NCI-H1694 treated with DMSO at 0.1 percent for 48 hours (cell line): ENCODE measurements at places on chromosomes 2 and 18.

- no peak for DNase-seq
These were observed 39.1 kb upstream of the DLX1 start for GRCh38 chr2:172046080-172046678.

DNA sequence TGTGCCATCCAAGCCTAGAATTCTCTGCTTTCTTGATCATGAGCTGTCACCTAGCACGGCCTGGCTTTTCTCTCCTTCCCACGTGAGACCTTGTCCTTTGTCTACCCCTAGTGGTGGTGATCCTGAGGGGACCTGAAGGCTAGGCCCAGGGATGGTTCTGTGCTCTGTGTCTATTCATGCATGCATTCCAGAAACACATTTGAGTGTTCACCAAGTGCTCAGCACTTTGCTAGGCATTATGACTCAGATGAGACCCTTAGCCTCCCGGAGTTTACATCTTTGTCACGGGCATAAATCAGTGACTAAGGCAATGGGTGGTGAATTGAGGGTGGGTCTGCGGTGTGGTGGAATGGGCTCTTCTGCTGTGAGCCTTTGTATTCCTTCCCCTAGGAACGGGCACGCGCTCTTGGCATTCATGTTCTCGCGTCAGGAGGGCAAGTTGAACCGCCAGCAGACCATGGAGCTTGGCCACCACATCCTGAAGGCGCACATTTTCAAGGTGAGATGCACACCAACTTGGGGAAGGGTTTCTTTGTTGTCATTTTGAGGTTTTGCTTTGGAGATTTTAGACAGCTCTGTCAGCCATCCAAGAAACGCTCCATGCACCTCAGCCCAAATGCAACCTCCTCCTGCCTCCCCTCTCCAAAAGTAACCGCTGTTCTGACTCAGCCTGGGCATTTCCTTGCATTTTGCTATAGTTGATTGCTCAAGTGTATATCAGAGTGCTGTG, 100.9 kb downstream of the WDSUB1 start:
- no peak for DNase-seq

- no peak for DNase-seq
These were observed 43.0 kb upstream of the HNMT start for GRCh38 chr2:137921105-137921880.

GRCh38 chr2:145715601-145716000, 1195.7 kb upstream of the ZEB2 start:
- DNase-seq = no peak

DNA sequence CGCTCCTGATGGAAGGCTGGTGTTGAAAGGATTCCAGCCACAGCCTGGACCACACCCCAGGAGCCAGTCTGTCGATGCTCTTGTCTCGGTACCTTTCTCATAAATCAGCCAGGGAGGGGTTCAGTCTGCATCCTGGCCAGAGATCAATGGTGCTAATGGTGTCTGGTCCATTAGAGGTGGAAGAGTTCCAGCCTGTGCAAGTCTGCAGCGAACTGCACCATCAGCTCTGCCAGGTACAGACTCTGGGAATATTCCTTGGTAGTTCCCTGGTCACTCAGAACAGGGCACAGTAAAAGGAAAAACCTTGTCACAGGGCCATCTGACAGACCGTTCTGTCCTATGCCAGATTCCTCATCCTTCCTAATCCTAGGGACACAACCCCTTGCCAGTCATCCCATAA, 164.3 kb downstream of the MTCL1 start:
- no peak for DNase-seq

DNA sequence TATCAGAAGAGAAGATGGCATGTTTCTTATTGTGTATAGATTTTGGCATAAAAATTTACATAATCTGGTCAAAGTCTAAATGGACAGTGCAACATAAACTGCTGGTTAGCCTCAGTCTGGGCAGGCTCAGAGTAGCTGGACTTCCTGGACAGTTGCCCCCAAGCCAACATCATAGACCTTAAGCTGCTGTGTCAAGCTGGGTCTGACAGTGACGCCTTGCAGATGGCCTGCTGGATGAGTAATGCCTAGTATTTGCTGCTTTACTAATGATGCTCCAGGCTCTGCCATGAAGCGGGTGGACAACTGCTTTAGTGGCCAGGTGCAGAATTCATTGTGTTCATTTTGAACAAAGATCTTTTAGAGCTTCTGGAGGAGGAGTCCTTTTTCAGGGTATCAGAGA, 603.7 kb upstream of the ZEB2 start:
- DNase-seq = no peak

GRCh38 chr2:204064119-204064518, 127.6 kb downstream of the ICOS start:
- DNase-seq = no peak

DNA sequence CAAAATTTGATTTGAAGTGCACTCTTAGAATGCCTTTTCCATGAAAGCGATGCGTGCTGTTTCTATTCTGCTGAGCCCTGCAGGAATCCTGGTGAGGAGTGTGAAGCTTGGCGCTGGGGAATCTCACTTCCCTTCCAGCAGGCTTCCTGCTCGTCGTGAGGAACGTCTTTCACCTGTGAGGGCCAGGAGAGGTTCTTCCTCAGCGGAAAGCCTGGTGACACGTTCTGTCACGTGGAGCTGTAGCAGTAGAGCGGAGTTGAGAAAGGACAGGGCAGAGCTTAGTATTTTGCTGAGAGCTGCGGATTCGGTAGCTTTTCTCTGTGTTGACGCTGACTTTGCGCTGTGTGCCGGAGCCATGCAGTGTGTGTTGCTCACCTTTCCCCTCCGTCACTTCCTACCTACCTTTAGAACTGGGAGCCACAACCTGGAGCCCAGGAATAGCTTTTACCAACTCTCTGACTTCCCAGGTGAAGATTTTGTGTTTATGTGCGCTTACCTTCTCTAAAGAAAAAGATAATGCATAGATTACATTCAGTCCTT, 294.8 kb downstream of the PTGR3 start:
- no peak for DNase-seq

DNA sequence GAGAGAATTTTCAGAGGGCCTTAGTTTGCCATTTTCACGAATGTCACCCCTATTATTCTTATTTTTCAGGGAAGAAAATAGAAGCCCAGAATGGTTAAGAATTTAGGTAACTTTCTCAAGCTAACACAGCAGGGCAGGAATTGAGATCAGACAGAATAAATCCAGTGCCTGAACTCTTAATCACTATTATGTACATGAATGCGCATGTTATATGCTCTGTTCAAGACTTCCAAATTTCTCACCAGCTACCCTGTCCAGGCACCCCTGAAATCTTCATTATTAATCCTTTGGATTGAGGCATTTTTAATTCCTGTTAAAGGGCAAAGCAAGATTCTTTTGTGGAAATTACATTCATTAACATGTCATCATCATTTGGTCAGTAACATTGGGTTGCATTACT, 218.4 kb downstream of the ACTR3 start:
- DNase-seq = no peak

DNA sequence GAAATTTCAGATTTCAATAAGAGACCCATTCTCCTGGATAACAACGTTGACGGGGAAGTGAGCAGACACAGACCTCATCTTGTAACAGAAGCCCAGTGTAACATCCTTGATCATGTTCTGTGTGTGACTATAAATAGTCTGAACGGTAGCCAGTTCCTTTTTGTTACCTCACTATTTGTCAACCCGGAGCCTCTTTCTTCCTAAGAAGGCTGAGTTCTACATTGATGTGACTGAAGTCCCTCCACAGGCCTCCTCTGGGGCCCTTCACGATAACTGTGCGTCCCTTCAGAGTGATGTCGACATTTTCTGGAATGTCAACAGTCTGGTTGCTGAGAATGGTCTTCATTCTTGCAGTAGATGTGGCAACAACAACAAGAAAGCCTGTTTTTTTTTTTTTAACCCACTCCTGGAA, 6.3 kb upstream of the PLEKHM3 start:
- peak; percentile 4 for DNase-seq

DNA sequence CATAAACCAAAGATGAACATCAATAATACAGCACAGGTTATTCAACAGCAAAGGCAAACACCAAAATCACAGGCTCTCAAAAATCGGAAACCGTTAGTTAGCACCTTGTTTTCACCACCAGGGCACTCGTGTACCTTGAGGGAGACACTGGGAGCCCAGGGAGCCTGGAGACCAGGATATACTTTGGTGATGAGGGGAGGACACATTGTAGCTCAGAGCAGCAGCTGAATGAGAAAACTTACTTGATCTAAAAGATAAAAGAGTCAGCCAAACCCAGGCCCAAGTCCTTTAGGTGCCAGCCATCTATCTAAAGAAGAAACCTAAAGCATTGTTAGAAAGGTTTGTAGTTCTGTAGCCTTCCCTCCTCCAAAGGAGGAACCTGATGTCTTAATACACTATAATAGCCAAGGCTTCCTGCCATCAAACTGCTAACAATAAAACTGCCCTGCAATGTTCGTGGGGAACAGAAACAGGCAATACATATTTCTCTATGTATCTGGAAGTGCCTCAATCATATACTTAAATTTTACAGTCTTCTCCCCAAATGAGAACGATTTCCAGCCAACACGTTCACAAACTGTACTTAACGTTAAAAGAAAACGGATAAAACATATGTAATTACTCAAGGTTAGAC, 19.3 kb downstream of the BCL11A start:
- DNase-seq = peak; percentile 37

DNA sequence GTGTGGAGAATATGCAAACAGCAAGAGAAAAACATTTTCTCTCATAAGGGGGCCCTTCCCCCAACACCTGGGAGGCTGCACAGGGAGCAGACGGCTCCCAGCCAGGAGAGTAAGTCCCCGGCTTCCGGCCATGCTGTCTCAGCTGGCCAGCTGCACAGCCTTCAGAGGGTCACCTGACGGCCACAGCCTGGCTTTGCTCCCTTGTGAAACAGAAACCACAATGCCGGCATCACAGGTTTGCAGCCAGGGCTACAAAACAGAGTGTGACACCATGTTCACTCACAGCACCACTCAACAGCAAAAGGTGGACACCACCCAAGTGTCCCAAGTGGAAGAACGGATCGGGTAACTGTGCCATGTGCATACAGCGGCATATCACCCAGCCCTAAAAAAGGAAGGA, 86.9 kb upstream of the GPC1 start:
- no peak for DNase-seq

DNA sequence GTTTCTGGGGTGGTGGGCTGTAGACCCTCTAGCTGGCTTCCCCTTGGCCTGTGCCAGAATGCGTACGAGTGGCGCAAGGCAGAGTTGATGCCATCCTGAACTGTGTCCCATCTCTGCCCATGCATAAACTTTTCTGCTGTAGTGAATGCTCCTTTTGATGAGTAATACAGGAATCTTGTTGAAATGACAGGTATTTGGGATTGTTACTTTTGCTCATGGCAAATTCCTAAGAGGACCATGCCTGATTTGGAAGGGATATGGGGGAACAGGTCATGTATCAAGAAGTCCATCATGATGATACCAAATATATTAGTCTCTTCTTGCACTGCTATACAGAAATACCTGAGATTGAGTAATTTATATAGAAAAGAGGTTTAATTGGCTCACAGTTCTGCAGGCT, 648.0 kb downstream of the SLC4A3 start:
- no peak for DNase-seq

- DNase-seq = no peak
These were observed 3.1 kb downstream of the RPRD1A start for GRCh38 chr18:36064027-36064808.

- no peak for DNase-seq
These were observed 359.9 kb upstream of the ZC3H15 start for GRCh38 chr2:186126181-186126580.

GRCh38 chr18:35592298-35592697, 10.8 kb downstream of the GALNT1 start:
- no peak for DNase-seq

DNA sequence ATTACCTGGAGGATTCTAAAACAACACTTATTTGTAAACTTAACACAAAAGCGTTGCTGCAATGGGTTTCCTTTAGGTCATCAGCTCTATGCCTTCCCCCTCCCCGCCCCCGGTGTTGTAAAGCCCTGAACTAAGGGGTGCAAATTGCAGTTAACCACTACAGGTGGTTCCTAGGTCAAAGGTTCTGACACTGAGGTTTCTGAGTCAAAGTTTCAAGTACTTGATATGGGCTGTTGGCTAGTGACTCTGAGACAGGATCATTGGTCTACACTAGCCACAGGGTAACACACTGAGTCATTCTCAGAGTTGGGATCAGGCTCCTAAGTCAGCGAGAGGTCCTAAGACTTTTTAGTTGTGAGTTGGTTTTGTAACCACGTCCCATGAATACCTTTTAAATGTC, 15.4 kb downstream of the IL1B start:
- DNase-seq = no peak

- DNase-seq = peak; percentile 42
These were observed 4.3 kb downstream of the SOX11 start for GRCh38 chr2:5696404-5696944.

DNA sequence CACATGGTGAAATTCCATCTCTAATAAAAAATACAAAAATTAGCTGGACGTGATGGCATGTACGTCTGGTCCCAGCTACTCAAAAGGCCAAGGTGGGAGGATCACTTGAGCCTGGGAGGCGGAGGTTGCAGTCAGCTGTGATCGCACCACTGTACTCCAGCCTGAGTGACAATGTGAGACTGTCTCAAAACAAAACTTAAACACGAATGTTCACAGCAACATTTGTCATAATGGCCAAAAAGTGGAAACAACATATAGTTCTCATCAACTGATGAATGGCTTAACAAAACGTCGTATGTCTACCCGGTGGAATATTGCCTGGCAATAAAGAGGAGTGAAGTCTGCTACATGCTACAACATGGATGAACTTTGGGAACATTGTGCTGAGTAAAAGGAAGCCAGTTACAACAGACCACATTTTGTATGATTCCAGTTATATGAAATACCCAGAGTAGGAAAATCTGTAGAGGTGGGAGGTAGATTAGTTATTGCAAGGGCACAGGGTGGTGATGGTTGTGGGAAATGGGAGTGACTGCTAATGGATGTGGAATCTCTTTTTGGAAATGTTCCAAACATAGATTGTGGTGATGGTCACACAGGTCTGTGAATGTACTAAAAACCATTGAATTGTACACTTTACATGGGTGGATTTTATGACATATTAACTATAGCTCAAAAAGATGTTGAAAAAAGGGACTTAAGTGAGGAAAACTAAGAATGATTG, 478.2 kb downstream of the PTPRM start:
- no peak for DNase-seq

DNA sequence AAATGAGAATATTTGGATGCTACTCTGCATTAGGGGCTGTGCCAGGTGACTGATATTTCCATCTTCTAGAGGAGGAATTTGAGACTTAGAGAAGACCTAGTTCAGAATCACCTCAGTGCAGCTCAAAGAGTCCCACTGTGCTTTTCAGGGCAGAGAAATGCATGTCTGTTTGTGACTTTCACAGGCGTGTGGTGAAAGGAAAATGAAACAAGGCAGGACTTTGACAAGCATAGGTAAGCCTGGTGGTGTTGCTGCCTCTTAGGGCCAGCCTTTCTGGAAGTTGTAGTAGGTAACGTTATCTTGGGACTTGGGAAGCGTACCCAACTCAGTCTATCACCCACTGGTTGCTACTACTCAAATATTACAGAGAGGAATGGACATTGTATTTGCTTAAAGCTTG, 2.6 kb downstream of the GPR39 start:
- DNase-seq = no peak

- peak; percentile 38 for DNase-seq
These were observed at the start of gene SH3BP4 for GRCh38 chr2:234951664-234952269. TSS of gene SH3BP4 (plus strand) at chr2:234952017. CDS start at chr2:235035003, 82,986 bp downstream.

GRCh38 chr2:176960736-176961520, 251.7 kb upstream of the HNRNPA3 start:
- no peak for DNase-seq

DNA sequence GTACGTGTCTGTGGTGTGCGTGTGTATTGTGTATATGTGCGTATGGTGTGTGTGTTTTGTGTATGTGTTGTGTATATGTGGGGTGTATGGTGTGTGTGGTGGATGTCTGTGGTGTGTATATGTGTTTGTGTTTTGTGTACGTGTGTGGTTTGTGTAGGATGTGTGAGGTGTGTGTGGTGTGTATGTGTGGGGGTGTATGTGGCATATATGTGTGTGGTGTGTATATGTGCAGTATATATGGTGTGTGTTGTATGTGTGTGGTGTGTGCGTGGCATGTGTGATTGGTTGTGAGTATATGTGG, 101.3 kb downstream of the CLIP4 start:
- no peak for DNase-seq
